ENCODE measurements at places on chromosomes 1 and 21. TPM values are rescaled to one million over a fixed set of nuclear protein-coding genes. Genes with fewer than 3 reads are reported as not detected.

Gene IL12RB2
- 3.3 TPM for total RNA-seq

DNA sequence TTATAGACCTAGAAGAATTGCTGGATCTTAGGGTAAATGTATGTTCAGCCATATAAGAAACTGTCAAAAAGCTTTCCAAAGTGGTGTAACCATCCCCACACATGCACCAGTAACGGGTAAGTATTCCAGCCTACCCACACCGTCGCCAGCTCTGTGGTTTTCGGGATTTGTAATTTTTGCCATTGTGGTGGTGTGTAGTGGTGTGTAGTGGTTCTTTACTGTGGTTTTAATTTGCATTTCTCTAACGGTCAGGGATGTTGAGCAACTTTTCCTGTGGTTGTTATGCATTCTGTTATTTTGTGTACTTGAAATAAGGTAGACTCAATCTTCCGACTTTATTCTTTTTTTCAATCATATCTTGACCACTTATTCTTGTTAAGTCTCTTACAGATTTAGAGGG, 342.4 kb upstream of the AJAP1 start:
- DNase-seq = no peak

Gene MEGF6
- 30.0 TPM for total RNA-seq

- peak; percentile 91 for DNase-seq
Observed at GRCh38 chr1:24413350-24414163, at the start of gene STPG1. TSS of gene STPG1 (minus strand) at chr1:24413782. CDS start at chr1:24401388, 12,394 bp downstream.

DNA sequence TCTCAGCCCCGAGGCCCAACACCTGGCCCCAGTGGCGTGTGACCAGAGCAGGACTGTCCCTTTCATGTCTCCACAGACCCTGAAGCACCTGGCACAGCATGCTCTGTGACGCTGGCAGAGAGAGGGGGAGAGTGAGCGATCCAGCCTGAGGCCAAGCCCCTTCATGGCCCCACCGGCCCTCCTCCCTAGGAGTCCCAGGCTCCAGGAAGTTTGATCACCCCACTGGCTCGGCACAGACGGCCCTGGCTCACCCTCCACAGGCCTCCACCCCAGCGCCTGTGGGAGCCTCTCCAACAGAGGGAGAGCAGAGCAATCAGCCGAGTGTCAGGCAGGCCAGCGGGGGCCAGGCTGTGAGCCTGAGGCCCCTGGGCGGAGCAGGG, 11.0 kb downstream of the SH3BGRL3 start:
- peak; percentile 85 for DNase-seq

Gene RGS16
- total RNA-seq = 24.2 TPM

GRCh38 chr1:81834268-81834667, 33.5 kb downstream of the ADGRL2 start:
- DNase-seq = no peak

GRCh38 chr1:99768524-99769245, 2.2 kb upstream of the FRRS1 start:
- no peak for DNase-seq

Gene TMEM54
- 10.5 TPM for total RNA-seq

DNA sequence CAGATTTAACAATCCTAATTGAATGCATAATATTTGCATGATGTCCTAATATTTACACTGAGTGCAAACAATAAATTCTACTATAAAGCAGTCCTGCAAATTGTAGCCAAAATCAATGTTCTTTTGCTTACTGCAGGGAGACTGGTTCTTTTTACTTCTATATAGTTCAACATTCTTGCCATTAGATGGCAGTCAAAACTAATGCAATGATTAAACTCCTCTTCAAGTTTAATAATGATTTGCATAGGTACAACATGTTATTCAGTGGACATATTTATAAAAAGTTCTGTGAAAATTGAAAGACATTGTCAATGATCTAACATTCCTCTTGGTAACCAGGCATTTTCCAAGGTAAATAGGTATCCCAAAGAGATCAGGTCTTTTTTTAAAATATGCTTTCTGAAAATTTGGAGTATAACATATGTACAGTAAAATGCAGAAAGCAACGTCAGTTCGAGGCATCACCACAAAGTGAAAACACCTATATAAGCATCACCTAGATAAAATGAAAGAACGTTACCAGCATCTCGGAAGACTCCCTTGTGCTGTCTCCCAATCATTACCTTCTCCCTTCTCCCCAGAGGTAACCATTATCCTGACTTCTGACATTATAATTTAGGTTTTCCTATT, 9.8 kb upstream of the FNBP1L start:
- no peak for DNase-seq

GRCh38 chr1:228540161-228540917, 53.2 kb downstream of the RNF187 start:
- DNase-seq = peak; percentile 23

- no peak for DNase-seq
Observed at GRCh38 chr1:119687434-119688079, 24.2 kb upstream of the PHGDH start.

GRCh38 chr1:13619909-13620308, 36.3 kb downstream of the PDPN start:
- DNase-seq = no peak

GRCh38 chr1:75548721-75549480, 62.0 kb downstream of the SLC44A5 start:
- DNase-seq = no peak

- no peak for DNase-seq
Observed at GRCh38 chr1:56418151-56418631, 161.2 kb downstream of the PLPP3 start.

Gene CYP4A22
- total RNA-seq = not detected

DNA sequence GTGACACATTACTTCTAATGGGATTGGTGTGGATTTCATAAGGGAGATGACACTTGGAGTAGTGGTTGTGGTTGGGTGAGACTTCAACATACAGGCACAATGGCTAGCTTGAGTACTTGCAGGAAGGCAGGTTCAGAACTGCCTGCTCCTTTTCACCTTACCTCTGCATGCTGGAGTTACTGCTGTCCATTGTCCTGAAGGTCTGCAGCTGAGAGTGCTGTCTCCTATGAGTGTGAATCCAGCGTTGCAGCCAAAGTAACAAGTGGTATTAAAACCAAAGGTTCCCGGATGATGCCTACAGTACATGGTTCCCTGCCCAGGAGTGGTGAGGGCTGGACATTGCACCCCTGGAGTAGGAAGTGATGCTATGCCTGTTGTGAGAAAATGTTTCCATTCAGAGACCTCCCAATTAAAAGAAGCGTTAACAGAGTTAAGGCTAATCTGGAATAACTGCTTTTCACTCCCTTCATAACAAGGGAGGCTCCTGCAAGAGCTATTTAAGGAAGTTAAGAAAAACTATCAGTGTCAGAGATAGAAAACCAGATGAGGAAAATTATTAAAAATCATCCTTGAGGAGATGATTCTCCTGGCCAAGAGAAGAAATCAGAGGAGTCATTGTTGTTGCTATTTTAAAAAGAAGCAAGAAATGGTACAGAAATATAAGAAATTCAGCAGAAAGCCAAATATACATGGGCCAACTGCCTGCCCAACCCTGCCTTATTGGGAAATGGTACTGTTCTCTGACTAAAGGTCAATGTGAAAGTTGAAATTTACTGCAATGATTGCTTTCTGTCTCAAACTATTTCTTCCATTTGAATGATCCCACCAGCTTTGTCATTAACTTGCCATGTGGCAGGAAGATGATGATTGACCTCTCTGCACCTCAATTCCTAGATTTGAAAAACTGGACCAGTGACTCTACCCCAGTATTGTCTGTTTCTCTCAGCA, 9.8 kb upstream of the F5 start:
- DNase-seq = no peak

Gene FCGR3B
- total RNA-seq = 126 TPM

DNA sequence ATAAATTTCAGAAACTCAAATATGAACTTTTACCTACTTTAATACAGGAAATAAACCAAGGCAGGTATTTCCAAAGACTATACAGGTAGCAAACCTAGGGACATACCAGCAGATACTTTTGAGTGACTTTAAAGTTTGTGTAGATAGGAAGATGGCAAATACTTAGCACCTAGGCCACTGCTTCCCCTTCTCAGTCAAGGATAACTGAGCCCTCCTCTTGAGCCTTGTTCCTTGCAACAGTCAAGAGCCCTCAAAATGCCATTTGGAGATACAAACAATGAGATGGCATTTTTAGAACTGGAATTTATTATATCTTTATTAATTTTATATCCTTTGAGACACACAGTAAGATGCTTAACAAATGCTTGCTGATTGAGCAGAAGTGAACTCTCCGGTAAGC, 65.9 kb downstream of the LPGAT1 start:
- DNase-seq = no peak

DNA sequence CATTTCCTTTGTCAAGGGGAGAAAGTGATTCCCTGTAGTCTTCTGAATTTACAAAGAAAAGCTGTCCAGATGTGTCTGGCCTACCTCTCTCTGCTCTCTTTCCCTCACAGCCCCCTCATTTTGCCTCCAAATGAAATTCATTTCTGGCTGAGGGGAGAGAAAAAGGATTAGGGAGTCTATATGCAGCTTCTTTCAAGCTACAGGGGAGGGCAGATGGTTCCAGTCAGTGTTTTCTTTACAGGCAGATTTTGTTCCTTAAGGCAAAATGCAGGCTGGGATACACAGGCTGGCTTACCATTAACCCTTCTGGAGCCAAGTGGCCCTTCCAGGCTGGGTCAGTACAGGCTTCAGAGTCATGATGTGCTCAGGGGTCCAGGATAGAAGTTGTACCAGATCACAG, 198.1 kb upstream of the USP24 start:
- DNase-seq = no peak

- no peak for DNase-seq
Observed at GRCh38 chr1:178867670-178868069, 3.2 kb downstream of the ANGPTL1 start.

Gene MCOLN3
- total RNA-seq = 3.8 TPM

DNA sequence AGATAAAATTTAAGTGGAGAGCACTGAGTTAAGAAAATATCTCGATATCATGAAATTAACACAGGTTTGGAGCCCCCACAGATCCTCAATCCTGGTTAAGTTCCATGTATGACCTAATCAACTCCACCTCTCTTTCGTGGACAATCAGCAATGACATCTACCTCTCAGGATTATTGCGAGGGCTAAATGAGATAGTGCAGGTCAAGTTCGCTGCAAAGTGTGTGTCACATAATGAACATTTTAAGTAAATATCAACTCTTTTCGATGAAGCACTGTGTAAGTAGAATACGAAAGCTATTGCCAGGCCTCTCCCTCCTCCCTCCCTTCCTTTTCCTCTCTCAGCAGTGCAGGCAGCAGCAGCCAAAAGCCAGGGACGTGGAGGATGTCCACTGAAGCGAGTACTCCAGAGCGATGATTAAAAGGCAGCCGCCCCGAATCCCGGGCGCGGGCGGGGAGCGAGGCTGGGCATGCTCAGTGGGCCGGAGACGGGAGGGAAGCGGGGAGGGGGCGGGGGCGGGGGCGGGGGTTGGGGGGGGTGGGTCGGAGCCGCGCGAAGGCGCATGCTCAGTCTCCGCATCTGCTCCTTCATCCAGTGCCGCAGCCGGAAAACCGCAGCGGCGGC, at the start of gene CAMSAP2:
Gene CAMSAP2 (plus strand): TSS at position 567 of the 622 bp plus-strand sequence. CDS start 935 bp downstream, outside the sequence.
- peak; percentile 91 for DNase-seq

Gene CACNA1S
- total RNA-seq = not detected

DNA sequence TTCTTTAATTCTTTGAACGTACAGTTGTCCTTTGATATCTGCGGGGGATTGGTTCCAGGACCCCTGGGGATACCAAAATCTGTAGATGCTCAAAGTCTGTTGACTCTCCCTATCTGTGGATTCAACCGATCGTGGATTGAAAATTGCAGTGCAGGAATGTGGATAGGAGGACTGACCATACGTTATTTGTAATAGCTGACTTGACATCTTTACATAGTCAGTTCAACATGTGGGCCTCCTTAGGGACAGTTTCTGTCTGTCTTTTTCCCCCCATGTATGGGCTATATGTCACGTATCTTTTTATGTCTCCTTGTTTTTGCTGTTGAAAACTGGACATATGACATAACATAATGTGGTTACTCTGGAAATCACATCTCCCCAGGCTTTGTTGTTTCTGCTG, 204.9 kb downstream of the DYRK1A start:
- DNase-seq = no peak

Gene PPIAL4G
- 0.76 TPM for total RNA-seq

GRCh38 chr1:2530513-2531361, 674 bp upstream of the HES5 start:
- no peak for DNase-seq

- DNase-seq = no peak
Observed at GRCh38 chr1:228756457-228756856, 21.2 kb downstream of the RHOU start.

- DNase-seq = no peak
Observed at GRCh38 chr1:12640237-12640957, 3.5 kb upstream of the AADACL4 start.

DNA sequence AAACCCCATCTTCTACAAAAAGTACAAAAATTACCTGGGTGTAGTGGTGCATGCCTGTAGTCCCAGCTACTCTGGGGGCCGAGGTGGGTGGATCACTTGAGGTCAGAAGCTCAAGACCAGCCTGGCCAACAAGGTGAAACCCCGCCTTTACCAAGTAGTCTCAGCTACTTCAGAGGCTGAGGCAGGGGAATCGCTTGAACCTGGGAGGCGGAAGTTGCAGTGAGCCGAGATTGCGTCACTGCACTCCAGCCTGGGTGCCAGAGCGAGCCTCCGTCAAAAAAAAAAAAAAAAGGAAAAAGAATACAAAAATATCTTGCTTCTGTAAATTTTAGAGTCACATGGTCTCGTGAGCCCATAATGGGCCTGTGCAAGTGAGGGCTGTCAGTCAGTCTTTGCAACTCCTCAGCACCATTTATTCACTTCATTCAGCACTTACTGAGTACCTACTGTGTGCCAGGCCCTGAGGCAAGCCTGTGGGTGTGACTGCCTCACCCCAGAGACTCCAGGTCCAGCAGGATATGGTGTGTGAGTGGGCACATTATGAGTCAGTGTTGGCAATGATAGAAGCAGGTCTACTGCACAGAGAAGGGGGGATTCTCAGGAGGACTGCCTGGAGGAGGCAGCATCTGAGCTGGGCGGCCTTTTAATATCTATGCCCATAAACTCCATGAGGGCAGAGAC, 46.8 kb upstream of the TARDBP start:
- DNase-seq = no peak

DNA sequence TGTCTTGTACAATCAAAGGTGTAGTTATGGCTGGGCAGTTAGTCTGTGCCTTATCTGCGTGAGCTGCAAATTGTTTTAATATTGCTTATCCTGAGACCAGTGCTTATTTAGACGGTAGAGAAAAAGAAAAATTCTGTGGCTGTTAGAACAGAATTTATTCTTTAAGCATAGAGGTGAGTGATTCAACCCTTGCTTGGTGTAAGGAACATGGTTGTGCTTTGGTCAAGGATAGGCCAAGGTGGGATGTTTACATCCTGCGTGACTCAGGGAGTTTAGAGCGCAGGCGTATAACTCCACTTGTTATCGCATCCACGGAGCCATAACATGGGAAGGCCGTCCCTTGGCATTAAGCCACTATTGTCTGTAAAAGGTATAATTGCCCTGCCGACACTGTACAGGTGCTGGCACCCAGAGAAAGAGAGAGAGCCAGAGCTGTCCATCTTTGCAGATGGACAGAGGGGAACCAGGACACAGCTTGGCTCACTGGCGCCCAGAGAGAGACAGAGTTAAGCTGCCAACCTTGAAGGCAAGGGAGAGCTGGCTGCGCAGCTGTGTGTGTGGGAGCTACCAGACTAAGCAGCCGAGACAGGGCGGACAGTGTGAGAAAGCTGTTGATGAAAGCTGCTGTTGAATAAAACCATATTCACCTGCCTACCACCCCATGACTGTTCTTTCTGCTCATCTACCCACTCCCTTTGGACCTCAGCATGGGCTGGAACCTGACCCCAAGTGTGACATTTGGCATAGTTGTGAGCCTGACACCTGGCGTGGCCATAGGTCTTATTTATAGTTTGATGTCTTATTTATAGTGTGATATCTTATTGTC, 200.4 kb downstream of the DYRK1A start:
- no peak for DNase-seq

Gene IFFO2
- total RNA-seq = 15.0 TPM

GRCh38 chr1:179826626-179827280, 50.9 kb downstream of the TOR1AIP2 start:
- peak; percentile 23 for DNase-seq

Gene CATSPERE
- 1.5 TPM for total RNA-seq

Data from spleen (tissue), 13 donors.